ENCODE measurements at places on chromosomes 5 and 9. TPM values are rescaled to one million over a fixed set of nuclear protein-coding genes. Genes with fewer than 3 reads are reported as not detected.

DNA sequence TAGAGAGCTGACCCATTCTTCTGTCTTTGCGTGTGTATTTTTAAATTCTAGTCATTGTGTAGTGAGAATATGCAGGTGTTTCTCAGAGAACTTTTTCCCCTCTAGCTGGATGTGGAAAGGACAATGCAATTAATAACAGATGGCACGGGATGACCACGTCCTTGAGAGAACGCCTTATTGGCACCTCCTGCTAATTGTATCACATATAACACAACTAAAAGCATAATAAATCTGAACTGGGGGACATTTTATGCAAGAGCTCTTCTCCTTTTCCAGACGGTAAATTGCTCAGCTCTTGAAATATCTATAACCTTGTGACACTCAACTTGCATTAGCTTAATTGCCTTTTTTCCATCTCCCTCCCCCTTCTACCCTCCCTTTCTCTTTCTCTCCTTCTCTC is 62.9 kb upstream of the IZUMO3 start:
- DNase-seq: no peak

- no peak for DNase-seq
Measured at GRCh38 chr9:118521261-118521660, 817.1 kb downstream of the TLR4 start.

GRCh38 chr5:163682234-163682633 is 176.8 kb downstream of the MAT2B start:
- no peak for DNase-seq

- DNase-seq: peak; percentile 14
Measured at GRCh38 chr5:1019001-1019905, 10.7 kb downstream of the NKD2 start.

DNA sequence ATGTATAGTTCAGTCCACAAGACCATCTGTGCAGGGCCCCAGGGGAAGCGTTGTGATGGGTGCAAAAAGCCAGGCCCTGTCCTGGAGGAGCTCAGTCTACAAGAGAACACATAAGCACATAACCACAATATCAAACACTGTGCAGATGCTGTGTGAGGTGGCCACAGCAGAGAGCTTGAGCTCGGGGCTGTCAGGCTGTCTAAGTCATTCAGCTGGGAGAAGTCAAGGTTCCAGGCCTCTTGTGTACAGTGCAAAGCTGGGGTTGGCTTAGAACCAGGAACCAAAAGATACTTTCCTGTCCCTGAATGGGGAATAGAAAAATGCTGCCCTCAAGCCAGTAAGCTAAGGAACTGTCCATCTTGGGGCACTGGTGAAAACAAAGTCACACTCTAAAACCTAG is 75.0 kb downstream of the PRDM6 start:
- DNase-seq: no peak

DNA sequence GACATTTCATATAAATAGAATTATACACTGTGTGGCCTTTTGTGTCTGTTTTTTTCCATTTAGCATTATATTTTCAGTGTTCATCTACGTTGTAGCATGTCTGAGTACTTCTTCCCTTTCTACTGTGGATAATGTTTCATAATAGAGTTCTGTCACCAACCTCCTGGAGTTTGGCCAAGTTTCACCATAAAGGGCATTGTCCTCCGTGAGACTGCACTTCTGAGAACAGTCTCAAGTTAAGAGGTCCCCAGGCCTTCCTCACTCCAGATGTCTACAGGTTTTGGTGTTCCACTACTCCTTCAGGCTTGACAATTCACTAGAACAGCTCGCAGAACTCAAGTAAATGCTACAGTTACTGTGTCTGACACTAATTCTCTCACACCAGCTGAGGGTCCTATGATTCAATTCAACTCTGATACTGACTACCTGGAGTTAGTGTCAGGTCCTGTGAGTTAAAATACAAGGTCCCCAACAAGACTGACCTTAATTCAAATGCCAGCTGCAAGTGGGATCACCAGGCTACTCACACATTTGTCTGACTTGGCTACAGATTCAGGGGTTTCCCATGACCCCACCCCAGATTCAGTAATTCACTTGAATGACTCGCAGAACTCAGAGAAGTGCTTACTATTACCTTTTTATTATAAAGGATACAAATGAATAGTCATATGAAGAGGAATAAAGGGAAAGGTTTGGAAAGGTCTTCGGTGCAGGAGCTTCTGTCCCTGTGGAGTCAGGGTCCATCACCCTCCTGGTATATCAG is 31.1 kb downstream of the SLC35A4 start:
- no peak for DNase-seq

DNA sequence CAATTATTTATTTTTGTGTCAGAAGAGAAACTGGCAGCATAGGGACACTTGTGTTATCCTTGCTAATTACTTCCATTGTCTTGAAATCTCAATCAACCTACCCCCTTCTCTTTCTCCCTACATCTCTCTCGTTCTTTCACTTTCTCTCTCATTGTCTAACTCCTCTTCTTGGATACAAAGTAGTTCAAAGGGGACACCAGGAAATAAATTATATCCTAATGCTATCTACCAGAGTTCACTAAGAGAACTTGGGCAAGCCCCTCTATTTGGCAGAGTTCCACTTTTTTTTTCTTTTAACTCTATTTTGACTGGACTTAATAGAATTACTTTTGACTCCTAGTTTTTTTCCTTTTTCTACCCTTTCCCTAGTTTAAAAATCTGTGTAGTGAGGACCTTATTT is 102.2 kb downstream of the MEF2C start:
- DNase-seq: no peak

DNA sequence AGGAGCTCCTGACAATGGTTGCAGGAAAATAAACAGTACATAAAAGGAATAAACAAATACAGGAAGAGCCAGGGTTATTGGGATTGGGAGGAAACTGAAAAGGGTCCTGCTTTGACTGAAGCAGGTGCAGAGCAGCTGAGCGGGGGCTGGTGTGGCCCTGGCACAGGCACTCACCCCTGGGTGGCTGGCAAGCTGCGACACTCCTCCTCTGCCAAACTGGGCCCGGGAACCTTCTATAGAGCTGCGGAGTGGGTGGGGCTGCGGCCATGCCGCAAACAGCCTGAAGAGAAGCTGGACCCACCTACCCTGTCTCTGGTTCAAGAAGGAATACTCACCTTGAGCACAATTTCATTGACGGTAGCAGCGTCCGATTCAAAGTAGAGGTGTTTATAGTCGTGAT is 182.5 kb downstream of the GAPVD1 start:
- no peak for DNase-seq

DNA sequence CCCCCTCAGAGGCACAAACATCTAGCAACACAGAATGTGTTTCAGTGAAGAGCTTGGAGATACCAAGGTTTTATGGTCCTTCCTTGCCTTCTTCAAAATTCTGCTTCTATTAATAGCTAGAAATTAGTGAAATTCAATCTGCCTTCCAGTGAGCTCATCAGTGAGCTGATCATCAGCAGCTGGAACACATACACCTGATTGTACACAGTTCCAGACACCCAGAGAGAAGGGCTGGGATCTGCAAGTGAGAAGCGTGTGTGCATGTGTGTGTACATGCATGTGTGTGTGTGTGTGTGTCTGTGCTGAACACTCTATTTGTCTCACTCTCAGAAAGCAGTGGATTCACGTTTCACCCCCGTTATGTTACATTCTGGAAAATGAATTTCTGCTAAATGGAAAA is 28.5 kb downstream of the CFAP90 start:
- no peak for DNase-seq

- DNase-seq: no peak
Measured at GRCh38 chr9:123814496-123814895, 115.4 kb downstream of the DENND1A start.

DNA sequence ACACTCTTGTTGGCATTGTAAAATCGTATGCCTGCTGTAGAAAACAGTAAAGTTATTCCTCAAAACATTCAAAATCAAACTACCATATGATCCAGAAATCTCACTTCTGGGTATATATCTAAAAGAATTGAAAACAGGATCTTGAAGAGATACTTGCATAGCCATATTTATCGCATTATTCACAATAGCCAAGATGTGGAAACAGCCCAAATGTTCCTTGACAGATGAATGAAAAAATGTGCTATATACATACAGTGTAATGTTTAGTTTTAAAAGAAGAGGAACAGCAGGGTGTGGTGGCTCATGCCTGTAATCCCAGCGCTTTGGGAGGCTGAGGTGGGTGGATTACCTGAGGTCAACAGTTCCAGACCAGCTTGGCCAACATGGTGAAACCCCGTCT is 234.1 kb upstream of the DAB2 start:
- DNase-seq: no peak

CTNND2 gene
- total RNA-seq: 11.6 TPM

SLC34A1 gene
- not detected for total RNA-seq

NINJ1 gene
- total RNA-seq: 45.9 TPM

PCDHGB2 gene
- 5.4 TPM for total RNA-seq

PRR7 gene
- total RNA-seq: 0.59 TPM
